Choroid plexus epithelial cell (primary cell): ENCODE measurements at places on chromosomes 4 and X.
A peak's percentile ranks its signal among the peaks of the same experiment; 100 is the strongest.

DNA sequence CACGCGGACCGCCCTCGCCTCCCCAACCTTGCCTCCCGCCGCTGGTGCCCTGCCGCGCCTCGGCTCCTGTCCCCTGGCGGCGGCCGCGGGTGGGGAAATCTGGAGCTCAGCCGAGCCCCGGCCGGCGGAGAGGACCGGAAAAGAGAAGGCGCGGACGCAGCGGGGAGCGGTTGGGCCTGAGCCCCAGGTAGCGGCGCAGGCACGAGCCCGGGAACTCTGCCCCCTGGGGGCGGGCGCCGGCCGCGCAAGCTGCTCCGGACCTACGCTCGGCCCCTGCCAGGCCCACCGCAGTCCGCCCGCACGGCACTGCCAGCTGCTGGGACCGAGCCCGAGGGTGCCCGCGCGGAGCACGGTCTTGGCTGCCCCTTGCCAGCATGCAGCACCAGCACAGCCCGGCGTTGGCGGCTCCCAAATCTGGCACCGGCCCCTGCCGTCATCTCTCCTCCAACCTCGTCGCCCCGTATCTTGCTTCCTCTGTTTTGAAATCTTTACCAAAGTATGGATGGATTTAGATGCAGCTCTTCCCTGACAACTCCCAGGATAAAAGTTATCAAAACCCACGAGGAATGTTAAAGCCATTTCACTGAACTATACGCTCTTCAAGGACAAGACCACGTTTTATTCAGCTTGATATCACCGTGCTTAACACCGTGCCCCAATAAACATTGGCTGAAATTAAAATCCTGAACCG is at the start of gene PRSS12:
Gene PRSS12 (minus strand): TSS at position 161 of the 691 bp plus-strand sequence. CDS start 283 bp downstream, outside the sequence.
- peak; percentile 65 for DNase-seq

- no peak for DNase-seq
Measured at GRCh38 chr4:169645627-169646026, 25.2 kb downstream of the CLCN3 start.

DNA sequence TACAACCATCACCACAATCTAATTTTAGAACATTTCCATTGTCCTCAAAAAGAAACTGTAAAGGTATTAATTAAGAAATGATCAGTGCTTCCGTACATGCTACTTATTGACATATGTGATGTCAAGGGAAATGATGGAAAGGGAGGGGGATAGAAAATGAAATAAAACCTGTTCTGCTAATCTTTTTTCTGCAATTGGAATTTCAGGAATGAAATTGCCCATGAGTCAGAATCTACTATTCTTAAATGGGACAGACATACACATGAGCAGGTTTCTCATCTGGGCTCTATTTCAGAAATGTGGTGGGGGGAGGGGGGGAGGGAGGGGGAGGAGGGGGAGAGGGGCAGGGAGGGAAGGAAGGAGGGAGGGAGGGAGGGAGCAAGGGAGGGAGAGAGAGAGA is 91.0 kb downstream of the SHROOM4 start:
- DNase-seq = peak; percentile 22

DNA sequence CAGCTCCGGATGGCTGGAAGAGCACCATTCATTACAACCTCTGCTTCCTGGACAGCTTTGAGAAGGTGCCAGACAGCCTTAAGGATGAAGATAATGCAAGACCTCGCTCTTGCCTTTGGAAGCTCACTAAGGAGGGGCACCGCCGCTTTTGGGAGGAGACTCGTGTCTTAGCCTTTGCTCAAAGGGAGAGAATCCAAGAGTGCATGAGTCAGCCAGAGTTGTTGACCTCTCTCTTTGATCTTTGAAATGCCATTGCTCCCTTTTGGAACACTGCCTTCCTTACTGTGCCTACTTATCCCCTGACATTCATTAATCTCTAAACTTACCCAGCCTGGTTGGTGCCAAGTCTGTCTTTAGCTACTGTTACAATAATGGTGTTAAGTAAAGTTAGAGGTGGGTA is 1.2 kb downstream of the FOXR2 start:
- DNase-seq = no peak

- peak; percentile 96 for DNase-seq
Measured at GRCh38 chr4:83074086-83074704, 39.2 kb downstream of the COPS4 start.

- peak; percentile 87 for DNase-seq
Measured at GRCh38 chrX:97399400-97399799, 515.7 kb downstream of the RPA4 start.

GRCh38 chr4:152778656-152779512 is 646 bp downstream of the TIGD4 start:
- DNase-seq = peak; percentile 25

DNA sequence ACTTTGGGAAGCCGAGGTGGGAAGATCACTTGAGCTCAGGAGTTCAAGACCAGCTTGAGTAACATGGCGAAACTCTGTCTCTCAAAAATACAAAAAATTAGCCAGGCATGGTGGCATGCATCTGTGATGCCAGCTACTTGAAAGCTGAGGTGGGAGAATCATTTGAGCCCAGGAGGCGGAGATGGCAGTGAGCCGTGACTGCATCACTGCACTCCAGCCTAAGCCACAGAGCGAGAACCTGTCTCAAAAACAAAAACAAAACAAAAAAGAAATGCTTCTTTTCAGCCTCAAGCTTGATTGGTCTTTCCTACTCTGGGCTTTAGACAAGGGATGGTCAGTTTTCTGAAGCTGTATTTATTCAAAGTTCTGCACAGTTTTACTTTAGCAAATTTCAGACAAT is 15.8 kb upstream of the DHRSX start:
- DNase-seq = no peak

GRCh38 chrX:76555816-76556215 is 128.3 kb downstream of the MAGEE1 start:
- peak; percentile 48 for DNase-seq

DNA sequence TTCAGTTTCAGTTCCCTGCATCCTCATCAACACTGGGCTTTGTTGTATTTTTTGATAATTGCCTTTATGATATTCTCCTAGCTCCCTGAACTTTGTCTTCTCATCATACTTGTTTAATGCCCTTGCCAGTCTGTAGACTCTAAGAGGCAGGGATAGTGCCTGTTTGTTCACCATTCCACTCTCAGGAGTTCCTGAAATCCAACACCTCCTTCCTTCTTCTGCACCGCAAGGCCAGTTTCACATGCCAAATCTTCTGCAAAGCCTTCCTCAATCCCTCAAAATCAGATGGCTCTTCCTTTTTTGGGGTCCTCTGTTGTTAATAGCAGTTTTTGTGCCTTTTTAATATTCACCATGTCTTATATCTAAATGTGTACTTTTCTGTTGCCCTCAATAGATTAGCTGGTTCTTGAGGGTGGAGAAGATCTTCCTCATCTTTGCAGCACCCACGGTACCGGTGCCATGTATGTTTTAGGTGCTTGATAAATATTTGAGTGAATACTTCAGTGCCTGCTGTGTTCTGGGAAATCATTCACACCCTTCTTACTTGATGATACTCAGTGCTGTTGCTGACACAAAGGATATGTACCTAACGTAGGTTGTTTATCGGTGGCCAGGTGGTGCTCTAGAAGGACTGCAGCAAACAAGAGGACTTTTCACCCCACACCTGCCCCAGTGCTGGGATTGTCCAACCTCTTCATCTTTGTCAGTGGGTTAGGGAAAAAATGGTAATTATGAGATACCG is 85.3 kb upstream of the LIMCH1 start:
- no peak for DNase-seq

DNA sequence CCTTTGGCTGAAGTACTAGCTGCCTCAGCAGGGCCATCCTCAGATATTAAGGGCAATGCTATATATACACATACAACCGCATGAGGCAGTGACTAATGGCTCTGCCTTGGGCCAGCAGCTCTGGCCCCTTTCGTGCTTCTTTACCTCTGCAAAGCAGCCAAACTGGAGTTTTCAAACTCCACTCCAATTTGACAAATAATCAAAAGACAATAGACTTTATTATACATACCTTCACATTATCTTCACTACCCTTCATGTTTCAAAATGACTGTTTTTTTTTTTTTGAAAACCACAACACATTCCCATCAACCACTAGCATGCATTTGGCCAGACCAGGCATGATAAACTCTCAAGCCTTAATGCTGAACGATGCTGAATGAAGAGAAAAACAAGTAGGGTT is 187.7 kb downstream of the ENOX2 start:
- peak; percentile 44 for DNase-seq

DNA sequence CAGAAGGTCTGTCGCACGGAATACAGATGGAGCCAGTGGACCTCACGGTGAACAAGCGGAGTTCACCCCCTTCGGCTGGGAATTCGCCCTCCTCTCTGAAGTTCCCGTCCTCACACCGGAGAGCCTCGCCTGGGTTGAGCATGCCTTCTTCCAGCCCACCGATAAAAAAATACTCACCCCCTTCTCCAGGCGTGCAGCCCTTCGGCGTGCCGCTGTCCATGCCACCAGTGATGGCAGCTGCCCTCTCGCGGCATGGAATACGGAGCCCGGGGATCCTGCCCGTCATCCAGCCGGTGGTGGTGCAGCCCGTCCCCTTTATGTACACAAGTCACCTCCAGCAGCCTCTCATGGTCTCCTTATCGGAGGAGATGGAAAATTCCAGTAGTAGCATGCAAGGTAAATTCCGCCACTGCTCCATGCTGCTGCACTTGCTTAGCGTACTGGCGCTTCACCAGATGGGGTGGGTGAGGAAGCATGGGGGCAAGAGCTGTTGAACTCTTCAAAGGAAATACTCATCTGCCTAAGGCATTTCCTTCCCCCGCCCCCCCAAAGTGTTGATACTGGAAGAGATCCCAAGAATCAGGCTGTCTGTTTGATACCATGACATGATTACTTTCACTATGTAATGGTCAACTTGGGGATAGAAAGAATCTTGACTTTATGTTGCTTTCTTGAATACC is 24.8 kb downstream of the KLF3 start:
- peak; percentile 75 for DNase-seq

DNA sequence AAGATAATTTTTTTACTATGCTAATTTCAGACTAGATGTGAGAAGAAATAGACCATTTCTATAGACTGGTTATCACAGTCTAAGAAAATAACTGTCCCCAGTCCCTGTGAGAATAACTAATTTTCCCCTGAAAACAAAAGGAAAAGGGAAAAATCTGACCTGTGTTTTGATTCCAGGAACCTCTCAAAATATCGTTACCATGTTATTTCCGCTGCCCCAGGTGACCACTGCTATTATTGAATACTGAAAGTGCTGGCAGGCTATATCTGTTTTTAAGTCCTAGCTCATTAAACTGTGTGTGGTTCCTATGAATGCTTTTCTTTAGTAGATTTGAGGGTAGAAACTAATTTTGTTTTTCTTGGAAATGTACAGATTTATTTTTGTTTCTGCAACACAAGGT is 83.6 kb downstream of the GAB1 start:
- DNase-seq = no peak
